Esophagus squamous epithelium (tissue), 5 donors: ENCODE measurements at places on chromosomes 3 and 15. TPM values are rescaled to one million over a fixed set of nuclear protein-coding genes. Genes with fewer than 3 reads are reported as not detected.

The LIPC gene
- total RNA-seq, result 0.38 TPM

The TLR9 gene
- not detected for total RNA-seq

The CD96 gene
- total RNA-seq, result 2.8 TPM

The DUOXA2 gene
- 13.6 TPM for total RNA-seq

The ZNF197 gene
- total RNA-seq, result 4.8 TPM

The SAMMSON gene
- not detected for total RNA-seq

The WDR93 gene
- total RNA-seq, result not detected

The STRIT1 gene
- total RNA-seq, result not detected

The DISP2 gene
- total RNA-seq, result not detected

The SLC22A13 gene
- total RNA-seq, result not detected

The RBP2 gene
- total RNA-seq, result not detected

The USP50 gene
- 0.95 TPM for total RNA-seq

The CDC25A gene
- total RNA-seq, result 4.5 TPM

The PLCL2 gene
- 4.8 TPM for total RNA-seq

The LCTL gene
- not detected for total RNA-seq

The IP6K1 gene
- total RNA-seq, result 23.0 TPM

The THPO gene
- not detected for total RNA-seq
